ENCODE measurements at places on chromosomes 6 and 20.

DNA sequence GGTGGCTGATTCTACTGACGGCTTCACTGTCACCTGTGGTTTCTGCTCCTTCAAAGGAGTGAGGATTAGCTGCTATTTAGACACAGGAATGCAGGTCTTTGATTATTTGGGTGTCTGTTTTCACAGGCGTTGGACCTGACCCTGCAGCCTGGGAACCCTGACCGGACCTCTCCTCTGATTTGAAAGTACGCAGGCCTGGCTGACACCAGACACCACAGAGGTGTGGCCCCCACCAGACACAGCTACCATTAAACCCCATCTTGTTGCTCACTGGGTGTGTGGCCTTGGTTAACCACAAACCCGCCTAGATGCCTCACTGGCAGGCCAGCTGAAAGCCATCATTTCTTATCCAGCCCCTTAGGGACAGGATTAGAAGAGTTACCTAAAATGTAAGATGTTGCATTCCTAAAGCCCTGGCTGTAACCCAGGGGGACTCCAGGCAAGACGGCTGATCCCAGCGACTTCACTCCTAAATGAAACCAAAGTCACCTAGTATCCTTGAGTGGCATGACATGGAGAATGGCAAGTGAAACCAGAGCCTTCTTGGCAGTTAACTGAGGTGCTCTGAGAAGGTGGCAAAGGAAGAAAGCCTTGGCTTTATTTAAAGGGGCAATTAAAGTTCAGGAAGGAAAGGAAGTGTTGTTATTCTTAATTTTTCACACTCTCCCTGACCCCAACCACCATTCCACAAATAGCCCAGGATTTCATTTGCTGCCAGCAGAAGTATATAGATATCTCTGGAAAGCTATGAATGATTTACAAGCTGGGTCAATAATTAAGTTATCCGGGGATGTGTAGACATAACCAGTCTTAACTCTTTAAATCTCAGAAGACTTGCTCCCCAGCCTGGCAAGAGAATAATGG, 169.9 kb downstream of the QRSL1 start:
- DNase-seq: no peak

GRCh38 chr20:8527998-8528723, 396.1 kb downstream of the PLCB1 start:
- DNase-seq: no peak

DNA sequence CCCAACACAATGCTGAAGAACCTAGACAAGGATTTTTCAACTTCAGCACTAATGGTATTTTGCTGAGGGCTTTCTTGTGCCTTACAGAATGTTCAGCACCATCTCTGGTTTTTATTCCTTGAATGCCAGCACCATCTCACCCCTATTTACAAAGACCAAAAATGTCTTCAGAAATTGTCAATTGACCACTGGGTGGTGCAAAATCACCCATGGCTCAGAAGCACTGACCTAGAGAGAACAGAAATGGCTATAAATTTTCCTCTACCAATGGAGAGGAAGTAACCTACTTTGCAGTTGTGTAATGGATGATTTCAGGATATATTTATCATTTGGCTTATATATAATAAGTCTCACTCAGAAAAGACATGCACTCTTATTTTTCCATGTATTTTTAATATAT, 431.0 kb upstream of the IRAK1BP1 start:
- no peak for DNase-seq

GRCh38 chr20:48301189-48301588, 515.9 kb upstream of the SULF2 start:
- DNase-seq: no peak

DNA sequence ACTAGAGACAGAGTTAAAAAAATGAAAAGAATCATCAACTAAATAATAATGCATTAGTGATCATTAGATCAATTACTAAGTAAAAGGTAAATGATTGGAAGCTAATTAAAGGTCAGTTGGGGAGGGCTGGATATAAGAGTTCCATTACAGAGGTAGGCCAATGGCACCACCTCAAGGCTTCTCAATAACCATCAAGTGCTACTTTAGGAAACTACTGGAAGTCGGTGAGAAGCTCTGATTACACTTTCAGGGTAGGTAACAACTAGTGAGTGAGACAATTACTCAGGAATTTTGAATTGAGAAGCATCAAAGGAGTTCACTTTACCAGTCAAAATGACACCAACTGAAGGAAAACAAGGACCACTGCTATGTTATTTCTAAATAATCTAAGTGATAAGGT, 90.2 kb upstream of the HDAC2 start:
- DNase-seq: no peak

- no peak for DNase-seq
These were observed 3.7 kb upstream of the MMP9 start for GRCh38 chr20:46004889-46005473.

- no peak for DNase-seq
These were observed 65.3 kb upstream of the BMP2 start for GRCh38 chr20:6702144-6702543.

GRCh38 chr20:6692566-6693173, 74.8 kb upstream of the BMP2 start:
- DNase-seq: no peak

DNA sequence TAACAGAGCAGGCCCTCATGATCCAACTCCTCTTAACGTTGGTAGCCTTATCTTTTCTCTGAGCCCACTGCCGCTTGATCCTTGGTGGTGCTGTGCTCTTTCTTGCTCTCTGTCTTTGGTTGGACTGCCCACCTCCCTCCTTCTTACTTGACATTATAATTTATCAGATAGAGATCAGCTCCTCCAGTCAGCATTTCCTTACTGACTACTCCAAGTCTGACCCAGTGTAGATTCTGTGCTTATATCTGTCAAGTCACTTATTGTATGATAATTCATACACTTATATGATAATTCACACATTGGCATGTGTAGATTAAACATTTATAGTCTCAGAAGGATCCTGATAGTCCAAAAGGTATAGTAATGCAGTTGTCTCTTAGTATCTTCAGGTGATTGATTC, 18.1 kb downstream of the PTPRA start:
- no peak for DNase-seq

DNA sequence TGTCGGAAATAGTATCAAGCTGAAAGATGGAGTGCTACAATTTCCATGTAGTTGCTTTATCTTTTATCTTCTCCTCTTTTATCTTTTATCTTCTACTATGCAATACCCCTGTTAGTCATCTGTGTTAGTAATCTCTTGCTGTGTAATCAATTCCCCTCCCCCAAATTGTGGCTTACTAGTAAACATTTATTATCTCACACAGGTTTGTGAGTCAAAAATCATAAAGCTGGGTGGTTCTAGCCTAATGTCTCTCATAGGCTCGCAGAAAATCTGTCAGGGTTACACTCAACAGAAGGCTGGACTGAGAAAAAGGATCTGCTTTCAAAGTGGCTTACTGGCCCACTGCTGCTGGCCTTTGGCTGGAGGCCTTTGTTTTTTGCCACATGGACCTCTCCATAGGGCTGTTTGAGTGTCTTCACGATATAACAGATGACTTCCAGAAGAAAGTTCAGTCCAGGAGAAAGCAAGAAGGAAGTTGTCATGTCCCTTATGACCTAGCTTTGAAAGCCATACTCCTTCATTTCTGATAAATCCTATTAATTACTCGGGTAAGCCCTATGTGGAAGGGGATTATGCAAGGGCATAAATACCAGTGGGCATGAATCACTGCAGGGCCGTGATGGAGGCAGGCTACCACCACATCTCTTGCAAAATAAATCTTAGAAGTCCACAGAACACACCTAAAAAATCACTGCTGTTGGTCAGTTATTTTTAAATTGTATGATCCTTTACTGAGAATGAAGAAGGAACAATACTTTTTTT, 24.5 kb upstream of the PTCHD4 start:
- no peak for DNase-seq

- no peak for DNase-seq
These were observed 250.0 kb downstream of the HIVEP2 start for GRCh38 chr6:142695016-142695415.

DNA sequence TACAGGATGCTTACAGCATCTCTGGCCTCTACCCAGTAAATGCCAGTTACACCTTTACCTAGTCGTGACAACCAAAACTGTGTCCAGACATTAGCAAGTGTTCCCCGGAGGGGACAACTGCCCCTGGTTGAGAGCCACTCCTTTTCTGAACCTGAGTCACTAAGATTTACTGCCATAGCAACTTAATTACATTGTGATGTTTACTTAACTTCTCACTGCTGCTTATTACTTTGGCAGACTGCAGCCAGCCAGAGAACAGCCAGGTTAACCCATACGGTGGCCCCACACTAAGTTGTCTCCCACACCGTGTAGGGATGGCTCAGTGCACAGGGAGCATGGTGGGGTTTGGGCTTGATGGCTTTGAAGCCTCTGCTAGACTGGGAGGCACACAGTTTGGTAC, 204.7 kb upstream of the SULF2 start:
- DNase-seq: no peak

DNA sequence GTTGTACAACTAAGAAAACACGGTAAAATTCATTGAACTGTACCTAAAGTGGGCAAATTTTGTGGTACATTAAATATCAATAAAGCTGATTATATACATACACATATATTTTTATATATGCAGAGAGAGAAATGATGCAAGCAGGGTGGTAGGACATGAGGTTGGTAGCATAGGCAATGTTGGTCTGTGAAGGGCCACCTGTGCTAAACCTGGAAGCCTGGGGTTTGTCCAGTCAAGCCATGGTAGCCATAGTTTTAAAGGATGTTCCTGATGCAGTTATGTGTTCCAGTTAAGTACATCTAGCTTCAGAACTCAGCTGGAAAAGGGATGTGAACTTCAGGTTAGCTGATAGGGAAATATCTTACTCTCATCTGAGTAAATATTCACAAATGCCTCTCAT, 60.1 kb downstream of the TRIM38 start:
- DNase-seq: no peak

DNA sequence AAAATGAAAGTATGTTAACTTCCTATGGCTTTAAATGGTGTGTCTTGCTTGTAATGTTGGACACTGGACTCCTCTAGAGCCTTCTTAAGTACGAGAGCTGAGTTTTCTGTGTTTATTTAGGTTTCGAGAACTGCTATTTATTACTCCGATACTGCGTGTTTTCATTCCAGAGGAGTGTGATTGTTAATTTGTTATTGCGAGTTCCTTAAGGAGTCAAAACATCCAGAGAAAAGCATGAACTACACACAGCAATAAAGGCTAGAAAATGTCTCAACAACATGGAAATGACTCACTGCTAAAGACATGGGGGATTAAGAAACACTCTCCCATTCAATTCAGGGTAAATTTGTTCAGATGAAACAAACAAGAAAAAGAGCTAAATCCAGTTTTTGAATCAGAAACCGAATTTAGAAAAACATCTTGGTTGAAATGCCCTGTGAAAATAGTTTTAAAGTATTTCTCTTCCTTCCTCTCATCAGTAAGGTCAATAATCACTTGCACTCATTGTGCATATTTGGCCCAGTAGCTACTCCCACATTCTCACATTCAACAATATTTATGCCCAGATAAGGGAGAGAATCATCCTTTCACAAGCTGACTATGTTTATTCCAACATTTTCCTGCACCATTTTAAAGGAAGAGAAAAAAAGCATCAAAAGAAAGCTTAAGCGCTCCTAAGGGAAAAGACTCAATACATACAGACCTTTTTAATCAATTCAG, 36.0 kb downstream of the ATXN1 start:
- no peak for DNase-seq

DNA sequence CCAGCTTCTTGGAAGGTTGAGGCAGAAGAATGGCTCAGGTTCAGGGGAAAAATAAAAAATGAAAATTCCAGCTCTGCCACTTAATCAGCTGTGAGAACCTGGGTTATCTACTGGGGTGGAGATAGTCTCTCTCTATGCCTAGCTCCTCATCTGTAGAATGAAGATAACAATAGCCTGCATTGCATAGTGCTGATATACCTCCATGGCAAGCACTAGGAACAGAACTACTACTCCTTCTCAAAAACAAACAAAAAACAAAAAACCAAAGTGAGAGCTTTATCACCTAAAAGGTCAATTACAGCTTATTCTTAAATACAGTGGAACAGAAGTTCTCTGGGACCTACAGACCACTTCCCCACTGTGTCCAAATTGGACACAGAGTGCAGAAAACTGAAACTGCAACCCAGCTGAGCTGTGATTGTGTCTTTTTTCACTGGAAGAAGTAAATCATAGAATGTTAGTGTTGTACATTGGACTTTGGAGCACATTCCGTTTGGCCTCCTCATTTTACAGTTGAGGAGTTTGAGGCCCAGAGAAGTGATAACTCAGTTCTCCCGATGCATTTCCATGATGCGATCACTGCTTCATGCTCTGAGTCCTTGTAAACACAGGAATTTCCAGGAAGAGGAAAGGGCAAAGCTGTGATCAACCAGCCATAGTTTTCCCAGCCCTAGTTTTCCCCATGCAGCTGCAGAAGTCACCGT, 23.3 kb downstream of the MTFR2 start:
- no peak for DNase-seq

Data from stimulated activated CD4-positive, alpha-beta T cell treated with anti-CD3 and anti-CD28 coated beads, TNF-alpha, amount 100 ng/mL, for 1 hour (primary cell).